ENCODE measurements at places on chromosomes 16 and 17.

DNA sequence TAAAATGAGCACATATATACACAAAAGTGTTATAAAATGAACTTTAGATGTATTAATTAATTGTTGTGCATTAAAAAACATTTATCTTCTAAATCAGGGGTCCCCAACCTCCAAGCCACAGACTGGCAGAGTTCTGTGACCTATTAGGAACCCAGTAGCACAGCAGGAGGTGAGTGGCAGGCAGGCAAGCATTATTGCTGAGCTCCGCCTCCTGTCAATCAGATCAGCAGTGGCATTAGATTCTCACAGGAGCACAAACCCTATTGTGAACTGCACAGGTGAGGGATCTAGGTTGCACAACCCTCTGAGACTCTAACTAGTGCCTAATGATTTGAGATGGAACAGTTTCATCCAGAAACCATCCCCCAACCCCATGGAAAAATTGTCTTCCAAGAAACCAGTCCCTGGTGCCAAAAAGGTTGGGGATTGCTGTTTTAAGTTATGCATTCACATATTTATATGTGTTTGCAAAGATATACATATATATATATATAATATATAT is 583.7 kb downstream of the KCNJ2 start:
- no peak for DNase-seq

- no peak for DNase-seq
These were observed 76.0 kb downstream of the WIPI1 start for GRCh38 chr17:68381076-68381900.

DNA sequence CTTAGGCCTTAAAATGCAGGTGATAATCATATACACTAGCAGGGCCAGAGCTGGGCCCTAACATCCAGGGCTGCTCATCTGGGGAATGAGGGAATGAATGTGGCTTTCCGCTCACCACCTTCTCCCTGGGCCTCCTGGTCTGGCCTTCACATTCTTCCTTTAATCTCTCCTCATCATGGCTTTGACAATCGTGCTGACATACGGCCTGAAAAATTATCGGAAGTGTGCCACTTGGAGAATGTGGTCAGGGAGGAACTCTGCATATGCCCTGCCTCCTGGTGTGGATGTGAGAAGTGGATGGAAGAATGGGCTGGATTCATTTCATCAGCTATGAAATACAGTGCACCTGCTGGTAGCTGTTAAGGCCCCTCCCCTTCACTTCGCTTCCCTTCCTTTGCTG is 2.4 kb downstream of the WSCD1 start:
- DNase-seq: no peak

- DNase-seq: no peak
These were observed 14.7 kb downstream of the PHKB start for GRCh38 chr16:47475786-47476185.

DNA sequence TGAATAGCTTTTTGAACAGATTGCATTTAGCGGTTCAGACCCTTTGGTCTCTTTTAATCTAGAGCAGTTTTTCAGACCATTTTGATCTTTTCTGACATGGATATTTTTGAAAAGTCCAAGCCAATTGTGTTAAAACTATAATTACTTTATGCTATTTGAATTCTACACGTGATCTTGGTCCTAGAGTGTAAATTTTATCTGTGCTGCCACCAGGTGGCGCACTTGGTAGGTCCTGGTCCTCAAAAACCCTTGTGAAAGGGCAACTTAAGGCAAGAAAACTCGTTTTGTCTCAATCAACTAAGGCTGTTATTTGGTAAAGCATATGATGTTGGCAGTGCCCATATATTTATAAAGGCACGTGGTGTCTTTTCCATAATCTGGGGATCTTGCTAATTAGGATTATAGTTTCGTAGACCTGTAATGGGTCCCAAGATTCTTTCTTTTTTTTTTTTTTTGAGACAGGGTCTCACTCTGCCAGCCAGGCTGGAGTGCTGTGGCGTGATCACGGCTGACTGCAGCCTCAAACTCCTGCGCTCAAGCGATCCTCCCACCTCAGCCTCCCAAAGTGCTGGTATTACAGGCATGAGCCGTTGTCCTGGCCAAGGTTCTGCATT is 43.9 kb upstream of the TEX2 start:
- peak; percentile 31 for DNase-seq

- no peak for DNase-seq
These were observed 12.0 kb downstream of the PRR11 start for GRCh38 chr17:59167571-59168001.

GRCh38 chr17:74303305-74303704 is 22.7 kb upstream of the KIF19 start:
- DNase-seq: no peak

- no peak for DNase-seq
These were observed 2.5 kb upstream of the ATP6V0C start for GRCh38 chr16:2511128-2511800.

DNA sequence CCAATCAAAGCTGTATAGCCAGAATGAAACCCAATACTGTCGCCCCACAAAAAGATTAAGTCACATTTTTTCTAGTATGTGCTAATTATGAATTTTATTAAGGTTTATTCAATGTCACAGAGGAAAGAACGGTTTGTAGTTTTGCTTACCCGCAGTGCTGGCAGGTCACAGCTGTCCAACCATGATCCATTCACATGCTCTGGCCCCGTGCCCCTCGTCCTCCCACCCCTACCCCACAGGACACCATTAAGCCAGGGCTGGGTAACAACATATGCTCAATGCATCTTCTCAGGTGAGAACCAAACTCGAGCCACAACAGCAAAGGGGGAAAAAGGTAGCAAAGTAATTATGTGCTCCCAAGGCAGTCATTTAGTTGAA is 589 bp upstream of the FBF1 start:
- no peak for DNase-seq

- DNase-seq: no peak
These were observed 57.2 kb downstream of the SOCS1 start for GRCh38 chr16:11198828-11199227.

DNA sequence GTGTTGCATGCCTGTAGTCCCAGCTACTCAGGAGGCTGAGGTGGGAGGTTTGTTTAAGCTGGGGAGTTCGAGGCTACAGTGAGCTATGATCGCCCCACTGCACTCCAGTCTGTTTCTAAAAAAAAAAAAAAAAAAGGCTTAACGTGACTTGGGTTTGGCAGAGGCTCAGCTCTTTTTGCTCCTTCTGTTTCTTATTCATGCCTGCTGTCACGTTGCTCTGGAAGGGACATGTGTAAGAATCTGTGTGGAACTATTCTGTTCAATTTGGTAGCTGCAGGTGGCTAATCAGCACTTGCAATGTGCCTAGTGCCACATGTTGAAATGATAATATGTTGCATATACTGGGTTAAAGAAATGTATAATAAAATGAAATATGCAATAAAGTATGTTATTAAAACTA is 20.9 kb upstream of the SYT17 start:
- DNase-seq: no peak

- DNase-seq: no peak
These were observed 148.1 kb downstream of the SOCS1 start for GRCh38 chr16:11107780-11108465.

DNA sequence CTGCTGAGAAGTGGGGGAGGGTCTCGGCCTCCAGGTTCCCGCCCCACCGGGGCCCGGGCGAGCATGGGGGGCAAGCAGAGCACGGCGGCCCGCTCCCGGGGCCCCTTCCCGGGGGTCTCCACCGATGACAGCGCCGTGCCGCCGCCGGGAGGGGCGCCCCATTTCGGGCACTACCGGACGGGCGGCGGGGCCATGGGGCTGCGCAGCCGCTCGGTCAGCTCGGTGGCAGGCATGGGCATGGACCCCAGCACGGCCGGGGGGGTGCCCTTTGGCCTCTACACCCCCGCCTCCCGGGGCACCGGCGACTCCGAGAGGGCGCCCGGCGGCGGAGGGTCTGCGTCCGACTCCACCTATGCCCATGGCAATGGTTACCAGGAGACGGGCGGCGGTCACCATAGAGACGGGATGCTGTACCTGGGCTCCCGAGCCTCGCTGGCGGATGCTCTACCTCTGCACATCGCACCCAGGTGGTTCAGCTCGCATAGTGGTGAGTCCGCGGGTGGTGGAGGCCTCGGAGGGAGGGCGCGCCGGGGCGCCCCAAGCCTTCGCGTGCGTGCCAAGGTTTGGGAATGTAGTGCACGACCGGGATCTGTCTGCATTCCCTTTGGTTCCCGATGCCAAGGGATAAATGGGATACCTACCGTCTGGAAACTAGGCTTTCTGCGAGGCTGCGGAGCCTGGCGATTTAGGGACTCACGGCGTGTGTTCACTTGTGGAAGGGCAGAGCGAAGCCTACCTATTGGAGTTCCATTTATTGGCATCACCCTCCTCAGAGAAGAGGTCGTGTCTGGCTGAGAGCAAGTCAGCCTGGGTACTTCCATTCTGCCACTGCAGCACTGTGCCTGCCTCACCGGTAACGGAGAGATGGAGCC is 1.0 kb downstream of the ZNRF1 start:
- peak; percentile 35 for DNase-seq

GRCh38 chr17:80786470-80786869 is 205.2 kb upstream of the CHMP6 start:
- DNase-seq: no peak

GRCh38 chr17:68709461-68709860 is 108.3 kb upstream of the FAM20A start:
- no peak for DNase-seq

GRCh38 chr16:12965274-12965804 is 63.9 kb downstream of the SHISA9 start:
- DNase-seq: peak; percentile 85

GRCh38 chr17:8656693-8657092 is 26.2 kb upstream of the MYH10 start:
- DNase-seq: no peak

DNA sequence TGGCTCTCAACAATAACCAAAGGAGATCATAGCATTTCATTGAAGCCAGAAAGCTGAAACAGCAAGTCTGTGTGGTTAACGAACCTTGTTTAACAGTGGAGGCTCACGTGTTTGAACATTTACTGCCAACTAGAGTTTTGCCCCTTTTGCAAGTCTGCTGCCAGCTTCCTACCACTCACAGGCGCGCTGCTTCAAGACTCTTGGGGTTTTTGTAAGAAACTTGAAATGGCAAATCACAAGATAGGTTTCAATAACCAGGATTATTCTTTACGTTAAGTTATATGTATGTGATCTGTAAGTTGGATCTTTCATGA is 1.2 kb downstream of the SNTB2 start:
- DNase-seq: peak; percentile 9

DNA sequence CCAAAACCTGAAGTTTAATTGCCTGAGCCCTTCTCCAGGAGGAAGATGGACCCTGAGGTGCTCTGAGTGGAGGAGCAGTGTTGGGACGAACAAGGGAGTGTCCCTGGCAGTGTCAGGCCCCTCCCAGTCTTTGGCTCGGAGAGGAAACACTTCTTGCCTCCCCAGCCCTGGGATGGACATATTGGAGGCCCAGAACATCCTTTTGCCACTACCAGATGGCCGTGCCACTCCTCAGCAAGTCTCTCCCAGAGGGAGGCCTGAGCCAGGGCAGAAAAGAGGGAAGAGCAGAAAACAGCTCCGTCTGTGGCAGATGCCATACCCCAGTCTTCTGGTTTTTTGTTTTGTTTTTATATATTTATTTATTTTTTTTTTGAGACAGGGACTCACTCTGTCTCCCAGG is 91.5 kb upstream of the CRHR1 start:
- no peak for DNase-seq

GRCh38 chr16:78679546-78679945 is 580.1 kb downstream of the WWOX start:
- no peak for DNase-seq

DNA sequence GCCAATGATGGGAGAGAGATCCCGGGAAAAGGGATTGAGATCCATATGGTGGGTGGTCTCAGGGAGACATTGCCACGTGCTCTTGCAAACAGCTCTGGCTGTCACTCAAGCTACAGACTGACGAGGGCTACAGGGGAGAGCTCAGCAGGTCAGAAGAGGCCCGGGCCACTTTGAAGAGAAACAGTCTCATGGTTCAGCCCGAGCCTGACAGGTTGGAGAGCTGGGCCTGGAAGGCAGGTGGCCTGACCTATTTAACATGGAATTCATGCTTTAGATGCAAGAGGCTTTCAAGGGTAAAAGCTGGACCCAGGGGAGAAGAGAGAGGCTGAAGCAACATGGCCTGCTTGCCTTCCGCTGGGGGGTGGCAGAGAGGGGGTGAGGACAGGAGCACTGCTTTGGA is 81.0 kb upstream of the BRD7 start:
- DNase-seq: no peak

- no peak for DNase-seq
These were observed 106.8 kb downstream of the ZNF778 start for GRCh38 chr16:89324056-89325010.

- DNase-seq: no peak
These were observed 1.3 kb downstream of the PLCG2 start for GRCh38 chr16:81780350-81780749.

- DNase-seq: no peak
These were observed 5.2 kb upstream of the MYH4 start for GRCh38 chr17:10474536-10474935.

DNA sequence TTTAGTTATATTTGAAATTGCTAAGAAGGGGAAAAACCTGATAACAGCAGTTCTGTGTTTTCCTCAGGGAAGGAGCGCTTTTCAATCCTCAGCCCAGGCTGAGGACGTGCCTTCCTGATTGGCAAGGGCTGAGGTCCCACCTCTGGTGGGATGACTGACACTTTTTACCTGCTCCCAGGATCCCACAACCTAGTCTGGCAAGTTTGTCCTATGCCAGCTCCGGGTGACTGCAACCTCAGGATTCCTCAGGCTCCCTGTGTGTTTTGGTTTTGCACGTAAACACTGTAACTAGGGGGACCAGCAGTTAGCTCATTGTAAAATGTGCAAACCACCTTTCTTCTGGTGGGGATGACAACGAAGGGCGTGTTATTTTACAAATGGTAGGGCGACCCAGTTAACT is 7.5 kb downstream of the MARCHF10 start:
- DNase-seq: no peak

- no peak for DNase-seq
These were observed 2.4 kb upstream of the MTSS2 start for GRCh38 chr16:70688246-70688742.

- DNase-seq: no peak
These were observed 17.7 kb upstream of the ASGR1 start for GRCh38 chr17:7196651-7197401.

DNA sequence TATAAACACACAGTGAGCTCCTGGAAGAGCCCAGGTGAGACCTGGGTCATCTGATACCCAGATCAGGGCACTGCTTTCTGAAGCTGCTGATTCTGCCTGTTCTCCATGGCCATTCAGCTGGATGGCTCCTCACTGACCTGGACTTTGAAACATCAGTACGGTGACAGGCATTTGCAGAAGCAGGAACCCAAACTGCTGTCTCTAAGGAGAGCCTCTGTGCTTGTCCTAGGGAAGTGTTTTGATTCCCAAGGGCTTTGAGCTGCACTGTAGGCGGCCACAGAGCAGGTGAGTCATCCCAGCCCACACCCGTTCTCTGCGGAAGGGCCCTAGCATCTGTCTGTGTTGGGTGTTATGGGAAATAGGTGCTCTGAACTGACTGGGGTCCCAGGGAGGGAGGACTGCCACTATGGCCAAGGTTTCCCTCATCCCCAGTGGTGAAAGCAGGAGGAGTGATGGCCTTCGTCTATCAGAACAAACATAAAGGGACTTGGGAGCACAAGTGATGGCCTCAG is 60.7 kb upstream of the ADCY9 start:
- DNase-seq: no peak

- no peak for DNase-seq
These were observed 196.4 kb downstream of the SEC14L1 start for GRCh38 chr17:77337150-77337549.

All from NCI-H1105 (cell line).